ENCODE measurements at places on chromosomes 7 and 10.

- no peak for DNase-seq
These were observed 534 bp upstream of the ACBD5 start for GRCh38 chr10:27241010-27241651.

GRCh38 chr7:51126324-51126723, 190.3 kb downstream of the COBL start:
- no peak for DNase-seq

- DNase-seq = peak; percentile 39
These were observed 86.8 kb upstream of the KMT2C start for GRCh38 chr7:152522571-152523067.

- no peak for DNase-seq
These were observed 58.0 kb upstream of the PRKAR2B start for GRCh38 chr7:106986450-106986977.

- DNase-seq = no peak
These were observed 567.0 kb downstream of the GFRA1 start for GRCh38 chr10:115706026-115706425.

DNA sequence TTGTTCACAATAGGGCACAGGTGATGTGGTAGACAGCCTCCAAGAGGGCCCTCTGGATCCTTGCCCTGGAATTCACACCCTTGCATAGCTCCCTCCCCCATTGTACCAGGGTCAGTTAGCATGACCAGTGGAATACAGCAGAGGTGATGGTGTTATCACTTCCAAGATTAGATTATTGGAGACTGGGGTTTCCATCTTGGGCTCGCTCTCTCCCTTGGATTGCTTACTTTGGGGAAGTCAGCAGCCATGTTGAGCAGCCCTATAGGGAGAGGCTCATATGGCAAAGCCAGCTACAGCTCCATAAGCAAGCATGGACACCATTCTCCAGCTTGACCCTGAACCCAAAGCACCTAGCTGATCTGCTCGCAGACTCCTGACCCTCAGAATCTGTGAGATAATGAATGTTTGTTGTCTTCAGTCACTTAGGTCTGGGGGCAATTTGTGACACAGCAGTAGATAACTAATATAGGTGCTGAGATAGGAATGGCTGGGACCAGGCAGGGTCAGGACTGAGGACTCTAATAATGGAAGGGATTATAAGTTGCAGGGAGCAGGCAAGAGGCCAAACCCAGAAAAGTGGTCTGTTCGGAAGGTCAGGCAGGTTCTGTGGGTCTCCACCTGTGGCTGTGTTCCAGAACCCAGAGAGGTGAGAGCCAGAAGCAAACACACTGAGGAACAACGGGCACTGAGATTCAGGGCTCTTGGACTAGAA, 22.9 kb downstream of the TBXAS1 start:
- DNase-seq = no peak

DNA sequence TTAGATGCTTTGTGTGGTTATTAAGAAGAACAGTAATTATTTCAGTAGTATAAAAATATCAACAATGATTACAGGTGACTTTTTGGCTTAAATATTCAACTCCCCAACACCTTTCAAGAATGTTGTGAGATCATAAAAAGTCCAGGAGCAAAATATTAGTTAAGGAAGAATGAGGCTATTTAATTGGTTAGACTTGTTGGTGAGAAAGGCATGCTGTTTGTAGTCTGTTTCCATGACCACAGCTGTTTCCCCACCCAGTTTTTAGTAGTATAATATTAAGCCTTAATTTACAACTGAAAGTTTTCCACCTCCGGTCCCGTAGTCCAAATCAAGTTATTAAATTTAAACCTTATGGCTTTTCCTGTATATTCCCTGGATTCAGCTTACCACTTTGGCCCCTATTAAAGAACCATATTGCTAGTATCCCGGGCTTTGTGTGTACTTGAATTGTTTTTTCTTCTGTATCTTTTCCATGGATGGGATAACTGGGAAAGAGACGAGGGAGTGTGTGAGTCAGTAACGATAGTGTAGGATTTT, 133.3 kb downstream of the CELF2 start:
- no peak for DNase-seq

GRCh38 chr7:90552521-90552920, 43.6 kb upstream of the CDK14 start:
- peak; percentile 8 for DNase-seq

DNA sequence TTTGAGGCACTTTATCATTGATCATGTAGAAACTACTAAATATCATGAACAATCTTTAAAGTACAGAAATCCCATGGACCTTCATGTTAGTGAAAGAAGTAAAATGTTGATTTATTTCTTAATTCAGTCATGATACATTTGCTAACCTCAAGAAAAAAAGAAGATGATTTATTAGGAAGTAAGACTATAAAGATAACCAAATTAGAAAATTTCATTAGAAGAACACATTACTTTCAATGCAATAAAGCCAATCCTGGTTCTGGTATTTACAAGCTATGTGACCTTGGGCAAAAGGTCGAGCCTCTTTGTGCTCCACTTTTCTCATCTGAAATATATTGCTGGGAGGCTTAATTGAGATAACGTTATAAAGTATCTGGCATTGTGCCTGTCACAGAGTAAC, 365.0 kb downstream of the KIF20B start:
- no peak for DNase-seq

DNA sequence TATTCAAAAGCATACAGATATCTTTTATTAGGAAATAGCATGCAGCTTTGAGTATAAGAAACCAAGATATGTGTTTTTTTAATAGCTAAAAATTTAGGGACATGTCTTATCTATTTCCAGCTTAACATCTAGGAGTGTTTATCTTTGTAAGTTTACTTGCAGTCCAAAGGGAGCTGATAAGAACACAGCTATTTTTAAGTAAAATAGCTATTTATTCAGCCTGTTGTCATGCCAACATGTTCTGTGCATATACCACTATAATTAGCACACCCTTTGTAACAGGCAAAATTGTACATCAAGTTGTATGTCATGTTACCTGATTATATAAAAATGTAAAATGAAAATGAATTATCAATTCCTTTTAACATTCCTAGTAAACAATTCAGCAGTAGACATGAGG, 29.6 kb downstream of the FAM133B start:
- no peak for DNase-seq

DNA sequence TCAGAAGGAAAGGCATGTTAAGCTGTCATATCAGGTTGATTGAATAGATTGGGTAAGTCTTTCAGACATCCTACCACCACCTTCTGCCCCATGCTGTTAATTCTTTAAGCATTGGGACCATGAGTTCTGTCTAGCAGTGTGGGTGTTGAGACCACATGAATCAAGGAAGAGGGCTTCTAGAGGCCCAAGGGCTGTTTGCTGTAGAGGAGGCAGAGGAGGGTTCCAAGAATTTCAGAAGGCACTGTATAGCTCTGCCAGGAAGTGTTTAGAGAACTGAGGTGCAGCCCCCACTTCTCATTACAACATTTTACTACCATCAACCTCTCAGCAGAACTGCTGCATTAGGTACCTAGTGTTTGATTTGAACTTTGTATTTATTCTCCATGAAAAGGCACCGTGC, 720.2 kb downstream of the AUTS2 start:
- DNase-seq = no peak

DNA sequence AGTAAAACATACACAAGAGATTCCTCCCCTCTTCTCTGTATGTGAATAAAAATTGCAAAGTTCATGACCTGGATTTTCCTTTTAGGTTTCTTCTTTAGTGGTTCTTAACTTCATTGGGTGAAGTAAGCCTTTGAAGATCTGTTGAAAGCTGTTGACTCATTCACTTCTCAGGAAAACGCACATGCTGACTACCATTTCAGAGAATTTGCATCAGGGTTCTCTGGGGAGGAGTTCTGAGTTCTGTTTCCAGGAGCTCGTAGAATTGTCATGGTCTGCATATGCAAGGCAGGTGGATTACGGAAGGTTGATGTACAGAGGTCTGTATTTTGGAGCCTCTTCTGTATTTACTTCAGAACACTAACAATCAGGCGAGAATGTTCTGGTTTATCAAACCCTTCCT, 962 bp upstream of the SLC26A4 start:
- DNase-seq = no peak

- no peak for DNase-seq
These were observed 651.5 kb downstream of the LRMDA start for GRCh38 chr10:76082956-76083355.

DNA sequence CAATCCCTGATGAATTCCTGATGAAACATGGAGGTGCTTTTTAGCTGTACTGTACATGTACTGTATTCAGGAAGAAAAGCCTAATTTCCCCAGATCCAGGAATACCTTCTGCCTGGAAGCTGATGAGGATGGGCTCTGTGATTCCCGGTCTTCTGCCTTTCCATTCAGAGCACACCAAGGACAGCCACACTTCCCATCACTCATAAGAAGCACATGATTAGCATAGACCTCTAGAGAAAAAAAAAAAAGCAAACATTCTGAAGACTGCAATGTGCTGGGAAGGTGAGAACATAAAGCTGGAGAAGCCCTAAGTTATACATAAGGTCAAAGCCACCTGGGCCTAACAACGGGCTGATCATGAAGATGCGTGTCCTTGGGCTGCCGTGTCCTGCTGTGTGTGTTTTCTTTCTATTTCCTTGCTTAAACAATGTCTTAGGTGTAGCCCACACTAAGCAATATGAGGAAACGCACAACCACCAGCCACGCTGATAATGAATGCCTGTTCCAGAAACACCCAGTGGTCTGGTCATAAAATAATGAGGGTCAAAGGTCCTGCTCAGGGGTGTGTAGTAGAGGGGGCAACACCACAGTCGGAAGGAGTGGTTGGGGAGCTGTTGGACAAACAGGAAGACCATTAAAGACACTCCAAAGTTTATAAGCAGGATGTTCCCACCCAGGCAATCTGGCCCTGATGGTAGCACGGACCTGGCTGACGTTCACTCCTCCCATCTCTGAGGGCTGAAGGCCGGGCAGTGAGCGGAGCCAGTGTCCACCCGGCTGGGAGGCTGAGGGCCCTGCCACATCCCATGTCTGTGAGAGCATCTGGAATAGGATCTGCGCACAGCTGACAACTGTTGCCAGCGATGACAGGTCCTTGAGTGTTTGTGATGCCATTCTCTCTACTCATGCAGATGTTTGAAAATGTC, 7.9 kb downstream of the PKD1L1 start:
- no peak for DNase-seq

GRCh38 chr7:142566271-142566670, 183.0 kb upstream of the PRSS1 start:
- DNase-seq = no peak

DNA sequence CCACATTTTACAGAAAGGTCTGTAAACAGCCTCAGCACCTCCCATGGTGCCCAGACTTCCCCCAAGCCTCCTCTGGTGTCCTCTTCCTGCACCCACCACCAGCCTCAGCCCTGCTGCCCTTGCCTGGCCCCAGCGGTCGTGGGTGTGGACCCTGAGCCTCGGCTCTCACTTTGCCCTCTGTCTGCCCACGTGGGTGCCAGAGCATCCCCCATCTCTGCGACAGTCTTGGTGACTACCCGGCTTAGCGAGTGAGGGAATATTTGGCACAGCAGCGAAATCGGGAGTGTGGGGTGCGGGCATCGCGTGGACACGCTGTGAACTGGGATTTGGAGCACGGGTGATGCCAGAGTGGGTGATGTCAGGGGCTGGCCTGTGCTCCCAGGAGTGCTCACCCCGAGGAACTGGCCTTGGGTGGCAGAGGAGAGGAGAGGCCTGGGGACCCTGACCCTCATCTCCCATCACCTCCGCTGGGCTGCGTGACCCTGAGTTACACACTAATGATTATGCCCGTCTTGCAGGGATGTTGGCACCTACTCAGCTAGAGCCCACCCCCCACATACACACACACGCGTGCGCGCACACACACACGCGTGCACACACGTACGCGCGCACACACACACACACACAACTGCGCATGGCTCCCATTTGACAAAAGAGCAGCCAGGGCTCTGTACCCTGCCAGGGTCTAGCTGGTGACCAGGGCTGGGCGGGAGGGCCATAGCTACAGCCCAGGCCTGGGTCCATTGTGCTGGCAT, 8.7 kb downstream of the ELFN1 start:
- DNase-seq = no peak

DNA sequence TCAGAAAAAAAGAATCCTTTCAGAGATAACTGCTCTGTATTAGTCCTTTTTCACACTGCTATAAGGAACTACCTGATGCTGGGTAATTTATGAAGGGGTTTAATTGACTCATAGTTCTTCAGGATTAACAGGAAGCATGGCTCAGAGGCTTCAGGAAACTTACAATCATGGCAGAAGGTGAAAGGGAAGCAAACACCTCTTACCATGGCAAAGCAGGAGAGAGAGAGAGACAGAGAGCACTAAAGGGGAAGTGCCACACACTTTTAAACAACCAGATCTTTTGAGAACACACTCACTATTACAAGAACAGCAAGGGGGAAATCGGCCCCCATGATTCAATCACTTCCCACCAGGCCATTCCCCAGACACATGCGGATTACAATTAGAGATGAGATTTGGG, 114.2 kb downstream of the TES start:
- DNase-seq = no peak

- DNase-seq = no peak
These were observed 11.8 kb upstream of the CXCL12 start for GRCh38 chr10:44396671-44397191.
